ENCODE measurements at places on chromosomes 11 and 22. TPM values are rescaled to one million over a fixed set of nuclear protein-coding genes. Genes with fewer than 3 reads are reported as not detected.

The C11orf97 gene
- total RNA-seq = not detected

DNA sequence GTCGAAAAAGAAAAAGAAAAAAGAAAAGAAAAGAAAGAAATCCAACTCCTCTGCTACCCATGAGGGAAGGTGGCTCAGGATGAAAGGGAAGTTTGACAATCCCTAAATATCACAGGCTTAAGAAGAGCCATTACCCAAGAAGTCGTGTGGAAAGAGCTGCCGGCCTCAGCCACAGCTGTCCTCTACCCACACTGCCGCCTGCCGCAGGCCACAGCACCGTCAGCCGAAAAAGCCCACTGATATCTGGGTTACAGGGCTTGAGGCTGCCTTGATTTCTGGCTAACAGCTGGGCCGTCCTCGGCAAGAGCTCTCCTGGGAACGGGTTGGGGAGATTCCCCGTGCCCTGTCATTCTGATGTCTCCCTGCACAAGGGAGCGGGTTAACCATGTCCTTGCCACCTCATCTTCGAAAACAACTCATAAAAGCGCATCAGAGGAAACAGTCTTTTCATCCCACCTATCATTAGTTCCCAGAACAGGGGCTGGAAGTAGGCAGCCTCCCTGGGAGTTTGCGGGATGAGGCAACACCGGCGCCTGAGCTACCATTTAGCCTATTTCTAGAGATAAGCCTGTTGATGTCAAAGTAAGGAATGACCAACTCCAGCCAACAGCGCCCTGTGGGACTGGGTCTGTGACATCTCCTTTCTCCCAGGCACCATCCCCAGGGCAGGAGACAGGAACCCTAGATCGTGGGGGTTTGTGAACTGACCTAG lies 21.8 kb upstream of the SNX32 start:
- no peak for DNase-seq
- H3K27ac ChIP-seq = no peak overlapping the region
- H3K27me3 ChIP-seq = peaks cover 38% of the 10 kb centered on the region
- no peak overlapping the region for H3K4me3 ChIP-seq
- H3K36me3 ChIP-seq = no peaks in the 10 kb centered on the region
- H3K4me1 ChIP-seq = peaks cover 8% of the 10 kb centered on the region

The SCARF2 gene
- total RNA-seq = 72.7 TPM

- no peaks in the 10 kb centered on the region for H3K27me3 ChIP-seq
- H3K4me3 ChIP-seq = no peak overlapping the region
- H3K4me1 ChIP-seq = no peaks in the 10 kb centered on the region
- H3K36me3 ChIP-seq = peaks cover under 1% of the 10 kb centered on the region
These were observed 874.4 kb downstream of the NTM start for GRCh38 chr11:132244846-132245245.

- H3K27me3 ChIP-seq = no peaks in the 10 kb centered on the region
- peak overlapping the region; percentile 88 for H3K27ac ChIP-seq
- peaks cover 44% of the 10 kb centered on the region for H3K4me1 ChIP-seq
- no peak for DNase-seq
- no peak overlapping the region for H3K4me3 ChIP-seq
- H3K36me3 ChIP-seq = peaks cover 17% of the 10 kb centered on the region
These were observed 17.9 kb downstream of the MYEOV start for GRCh38 chr11:69311767-69312385.

GRCh38 chr11:134181707-134182106 lies 42.1 kb downstream of the NCAPD3 start:
- peak; percentile 45 for DNase-seq
- H3K27ac ChIP-seq = peak overlapping the region; percentile 3
- peaks cover 21% of the 10 kb centered on the region for H3K36me3 ChIP-seq
- no peaks in the 10 kb centered on the region for H3K27me3 ChIP-seq
- no peak overlapping the region for H3K4me3 ChIP-seq

- H3K27ac ChIP-seq = peak overlapping the region; percentile 70
- peaks cover 1% of the 10 kb centered on the region for H3K27me3 ChIP-seq
These were observed 1.0 kb upstream of the HTATIP2 start for GRCh38 chr11:20362481-20362880.

- DNase-seq = no peak
- H3K27ac ChIP-seq = no peak overlapping the region
- H3K4me1 ChIP-seq = peaks cover 8% of the 10 kb centered on the region
- no peaks in the 10 kb centered on the region for H3K36me3 ChIP-seq
These were observed 41.6 kb downstream of the EIF3F start for GRCh38 chr11:8028766-8029165.

DNA sequence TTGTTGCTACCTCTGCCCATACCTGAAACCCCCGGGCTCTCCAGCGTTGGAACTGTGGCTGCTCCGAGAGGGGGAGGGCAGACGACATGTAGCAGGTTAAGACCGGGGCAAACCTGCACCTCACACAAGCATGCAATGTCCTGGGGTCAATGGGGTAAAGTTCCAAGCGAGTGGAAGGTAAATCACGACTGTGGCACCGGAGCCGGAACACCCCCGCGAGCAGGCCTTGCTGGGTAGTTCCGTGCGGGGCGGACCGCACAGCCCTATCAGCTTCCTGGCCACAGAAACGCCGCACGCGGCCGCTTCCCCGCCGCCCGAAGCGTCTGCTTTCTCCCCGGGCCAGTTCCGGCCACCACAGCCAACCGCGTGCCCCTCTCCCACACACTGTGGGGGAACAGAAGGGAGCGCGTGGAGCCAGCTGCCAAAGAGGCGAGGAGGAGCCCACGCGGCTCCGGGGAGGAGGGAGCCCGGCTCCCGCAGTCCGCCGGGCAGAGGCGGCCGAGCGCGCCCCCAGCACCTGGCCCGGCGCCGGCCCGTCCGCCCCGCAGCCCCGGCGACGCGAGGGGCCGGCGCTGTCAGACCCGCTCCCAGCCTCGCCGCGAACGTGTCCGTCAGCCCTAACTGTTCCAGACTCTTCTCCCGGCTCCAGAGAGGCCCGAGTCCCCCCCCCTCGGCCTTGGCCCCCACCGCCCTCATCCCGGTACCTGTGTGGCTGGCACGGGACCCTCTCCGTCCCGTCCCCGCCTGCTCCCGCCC lies 1.6 kb downstream of the SPTBN2 start:
- H3K4me3 ChIP-seq = peak overlapping the region; percentile 51
- peaks cover 5% of the 10 kb centered on the region for H3K36me3 ChIP-seq
- no peak overlapping the region for H3K27ac ChIP-seq
- H3K4me1 ChIP-seq = peaks cover 7% of the 10 kb centered on the region

DNA sequence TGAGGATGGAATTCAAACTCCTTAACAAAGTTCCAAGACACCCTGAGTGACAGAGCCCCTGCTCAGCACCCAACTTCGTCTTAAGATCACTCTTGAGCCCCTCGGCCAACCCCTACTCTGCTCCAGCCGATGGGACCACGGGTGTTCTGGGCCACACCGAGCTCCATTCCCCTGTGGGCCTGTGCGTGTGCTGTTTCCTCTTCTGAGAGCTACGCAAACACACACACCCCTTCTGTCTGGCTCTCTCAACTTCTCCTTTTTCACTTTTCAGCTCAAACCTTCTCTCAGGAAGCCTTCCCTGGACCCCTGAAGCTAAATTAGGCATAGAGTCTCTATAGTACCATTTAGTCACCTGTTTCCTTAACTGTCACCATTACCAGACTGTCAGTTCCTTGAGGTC lies 37.5 kb upstream of the NNMT start:
- H3K4me3 ChIP-seq = no peak overlapping the region
- H3K27me3 ChIP-seq = peaks cover 43% of the 10 kb centered on the region
- no peak for DNase-seq
- no peaks in the 10 kb centered on the region for H3K36me3 ChIP-seq
- no peak overlapping the region for H3K27ac ChIP-seq

The DCDC1 gene
- total RNA-seq = not detected

DNA sequence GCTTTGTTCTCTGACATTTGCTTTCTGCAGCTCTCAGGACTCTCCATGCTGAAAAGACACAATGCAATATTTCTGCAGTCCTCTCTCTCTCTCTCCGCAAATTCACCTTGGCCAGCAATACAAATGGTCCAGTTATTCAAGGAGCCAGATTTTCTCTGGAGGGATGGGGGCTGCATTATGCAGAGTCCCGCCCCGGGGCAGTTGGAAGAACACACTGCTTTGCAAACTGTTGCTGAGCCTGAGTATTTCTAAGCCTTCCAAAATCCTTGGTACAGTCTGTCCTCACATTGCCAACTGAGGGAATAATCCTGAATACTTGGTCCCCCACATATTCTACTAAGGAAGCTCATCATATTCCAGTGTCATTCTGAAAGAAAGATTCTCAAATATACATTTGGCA lies 94.3 kb upstream of the ZC3H12C start:
- no peaks in the 10 kb centered on the region for H3K36me3 ChIP-seq
- H3K4me1 ChIP-seq = peaks cover 18% of the 10 kb centered on the region
- H3K27ac ChIP-seq = no peak overlapping the region
- no peak overlapping the region for H3K4me3 ChIP-seq
- DNase-seq = no peak
- no peaks in the 10 kb centered on the region for H3K27me3 ChIP-seq

GRCh38 chr11:2398664-2399355 lies 1.7 kb upstream of the TSSC4 start:
- peak overlapping the region; percentile 92 for H3K4me3 ChIP-seq
- peak overlapping the region; percentile 92 for H3K27ac ChIP-seq
- peaks cover 21% of the 10 kb centered on the region for H3K4me1 ChIP-seq
- H3K27me3 ChIP-seq = peaks cover 8% of the 10 kb centered on the region
- no peak for DNase-seq

GRCh38 chr11:71204294-71204693 lies 48.1 kb downstream of the SHANK2 start:
- H3K27me3 ChIP-seq = peaks cover 13% of the 10 kb centered on the region
- H3K27ac ChIP-seq = no peak overlapping the region
- DNase-seq = no peak
- no peak overlapping the region for H3K4me3 ChIP-seq

The OR5A2 gene
- not detected for total RNA-seq

The SLC15A3 gene
- 5.1 TPM for total RNA-seq

The ZNF280B gene
- total RNA-seq = 0.18 TPM

The TTC36 gene
- 0.58 TPM for total RNA-seq

GRCh38 chr11:90135016-90135415 lies 553 bp downstream of the NAALAD2 start:
- peaks cover 27% of the 10 kb centered on the region for H3K4me1 ChIP-seq
- no peaks in the 10 kb centered on the region for H3K36me3 ChIP-seq
- DNase-seq = no peak
- H3K27ac ChIP-seq = no peak overlapping the region
- H3K4me3 ChIP-seq = peak overlapping the region; percentile 83

The GLB1L2 gene
- not detected for total RNA-seq

GRCh38 chr11:1381793-1382425 lies 7.8 kb upstream of the BRSK2 start:
- H3K4me1 ChIP-seq = no peaks in the 10 kb centered on the region
- no peak for DNase-seq
- no peak overlapping the region for H3K27ac ChIP-seq
- no peak overlapping the region for H3K4me3 ChIP-seq
- peaks cover 14% of the 10 kb centered on the region for H3K27me3 ChIP-seq

- DNase-seq = no peak
- peaks cover 5% of the 10 kb centered on the region for H3K4me1 ChIP-seq
- H3K4me3 ChIP-seq = no peak overlapping the region
- no peaks in the 10 kb centered on the region for H3K36me3 ChIP-seq
These were observed 7.1 kb upstream of the VSTM5 start for GRCh38 chr11:93857413-93858120.

The HBG2 gene
- total RNA-seq = not detected

DNA sequence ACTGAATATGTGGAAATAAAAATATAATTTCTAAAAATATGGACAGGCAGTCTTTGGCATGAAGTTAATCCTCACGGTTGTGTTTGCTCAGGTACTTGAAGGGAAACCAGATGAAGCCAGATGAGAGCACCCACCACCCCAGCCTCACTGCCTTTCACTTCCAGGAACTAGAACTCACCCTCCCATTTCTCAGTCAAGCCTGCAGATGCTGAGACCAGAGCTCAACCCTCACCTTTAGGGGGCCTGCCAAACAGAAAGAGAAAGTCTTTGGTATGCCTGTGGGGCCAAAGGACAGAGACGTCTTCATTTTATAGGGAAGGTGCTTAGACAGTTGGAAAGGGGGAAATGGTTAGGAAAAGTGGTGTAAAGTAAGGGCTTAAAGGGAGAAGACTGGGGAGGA lies 252.8 kb upstream of the PLET1 start:
- peaks cover 14% of the 10 kb centered on the region for H3K27me3 ChIP-seq
- no peak for DNase-seq
- H3K4me1 ChIP-seq = peaks cover 19% of the 10 kb centered on the region

GRCh38 chr22:43213962-43214361 lies 27.0 kb upstream of the TTLL12 start:
- H3K27ac ChIP-seq = no peak overlapping the region
- DNase-seq = no peak
- H3K36me3 ChIP-seq = no peaks in the 10 kb centered on the region
- no peaks in the 10 kb centered on the region for H3K4me1 ChIP-seq
- no peak overlapping the region for H3K4me3 ChIP-seq
- peaks cover 28% of the 10 kb centered on the region for H3K27me3 ChIP-seq

The OR10A2 gene
- not detected for total RNA-seq

The CCDC188 gene
- 0.29 TPM for total RNA-seq

- no peak for DNase-seq
- H3K36me3 ChIP-seq = no peaks in the 10 kb centered on the region
- no peaks in the 10 kb centered on the region for H3K4me1 ChIP-seq
These were observed 8.9 kb upstream of the SCGB1D1 start for GRCh38 chr11:62181097-62181496.

- H3K27ac ChIP-seq = no peak overlapping the region
- no peaks in the 10 kb centered on the region for H3K4me1 ChIP-seq
- H3K27me3 ChIP-seq = no peaks in the 10 kb centered on the region
- no peaks in the 10 kb centered on the region for H3K36me3 ChIP-seq
- DNase-seq = no peak
These were observed 61.5 kb upstream of the API5 start for GRCh38 chr11:43250309-43250708.

DNA sequence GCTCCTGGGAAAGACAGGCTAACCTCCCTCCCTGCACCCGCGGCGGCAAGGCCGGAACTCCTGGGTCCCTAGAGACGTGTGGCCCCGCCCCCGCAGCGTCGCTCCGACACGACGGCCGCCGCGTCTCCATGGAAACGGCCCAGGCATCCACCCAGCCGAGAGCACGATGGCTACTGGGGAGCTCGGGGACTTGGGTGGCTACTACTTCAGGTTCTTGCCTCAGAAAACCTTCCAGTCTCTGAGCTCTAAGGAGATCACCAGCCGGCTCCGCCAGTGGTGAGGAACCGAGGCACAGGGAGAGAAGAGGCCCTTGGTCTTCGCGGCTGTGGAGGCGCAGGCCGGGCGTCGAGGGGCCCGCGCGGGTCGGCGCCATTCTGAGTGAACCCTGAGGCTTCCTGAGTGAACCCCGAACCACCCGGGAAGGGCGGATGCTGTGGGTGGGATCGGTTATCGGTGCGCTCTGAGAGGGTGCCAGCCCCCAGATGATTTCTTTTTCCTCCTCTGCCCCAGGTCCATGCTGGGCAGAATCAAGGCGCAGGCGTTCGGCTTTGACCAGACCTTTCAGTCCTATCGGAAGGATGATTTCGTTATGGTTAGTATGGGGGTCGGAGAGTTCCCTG lies at the start of gene CFAP300:
Gene CFAP300 (plus strand): TSS at position 133 of the 620 bp plus-strand sequence. CDS start 34 bp downstream, at position 167.
- peaks cover 20% of the 10 kb centered on the region for H3K4me1 ChIP-seq
- DNase-seq = peak; percentile 61
- no peaks in the 10 kb centered on the region for H3K27me3 ChIP-seq
- H3K36me3 ChIP-seq = no peaks in the 10 kb centered on the region
- peak within 1 kb of the TSS; percentile 78 for H3K27ac ChIP-seq
- H3K4me3 ChIP-seq = peak within 1 kb of the TSS; percentile 88

The MS4A1 gene
- total RNA-seq = not detected

The BRSK2 gene
- 0.51 TPM for total RNA-seq

The KCNQ1OT1 gene
- 0.40 TPM for total RNA-seq

The SHISAL1 gene
- total RNA-seq = not detected
